ENCODE measurements at places on chromosomes 1 and 21.

- no peak for DNase-seq
Measured at GRCh38 chr1:117392771-117393170, 25.5 kb downstream of the MAN1A2 start.

GRCh38 chr1:183912265-183912886, 107.5 kb downstream of the RGL1 start:
- DNase-seq, result no peak

DNA sequence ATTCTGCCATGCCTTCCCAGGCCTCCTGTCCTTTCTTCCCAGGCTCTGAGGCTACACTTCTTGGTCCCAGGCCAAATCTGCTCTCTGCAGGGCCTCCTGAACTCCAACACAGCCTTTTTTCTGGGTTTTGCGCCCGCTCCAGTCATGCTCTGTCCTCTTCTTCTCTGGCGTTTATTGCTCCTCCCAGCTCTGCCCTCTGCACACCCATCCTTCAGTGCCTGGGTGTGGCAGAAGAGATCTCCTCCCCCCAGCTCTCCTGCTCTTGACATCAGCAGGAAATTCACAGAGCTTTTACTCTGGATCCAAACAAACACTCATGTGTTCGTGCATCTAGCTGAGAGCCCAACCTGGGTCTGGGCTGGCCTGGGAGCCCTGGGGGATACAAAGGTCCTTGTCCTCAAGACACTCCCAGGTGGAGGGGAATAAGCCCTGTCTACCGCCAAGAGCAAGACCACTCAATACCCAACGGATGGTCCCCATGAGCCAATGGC, 22.9 kb upstream of the EPS8L3 start:
- DNase-seq, result no peak

DNA sequence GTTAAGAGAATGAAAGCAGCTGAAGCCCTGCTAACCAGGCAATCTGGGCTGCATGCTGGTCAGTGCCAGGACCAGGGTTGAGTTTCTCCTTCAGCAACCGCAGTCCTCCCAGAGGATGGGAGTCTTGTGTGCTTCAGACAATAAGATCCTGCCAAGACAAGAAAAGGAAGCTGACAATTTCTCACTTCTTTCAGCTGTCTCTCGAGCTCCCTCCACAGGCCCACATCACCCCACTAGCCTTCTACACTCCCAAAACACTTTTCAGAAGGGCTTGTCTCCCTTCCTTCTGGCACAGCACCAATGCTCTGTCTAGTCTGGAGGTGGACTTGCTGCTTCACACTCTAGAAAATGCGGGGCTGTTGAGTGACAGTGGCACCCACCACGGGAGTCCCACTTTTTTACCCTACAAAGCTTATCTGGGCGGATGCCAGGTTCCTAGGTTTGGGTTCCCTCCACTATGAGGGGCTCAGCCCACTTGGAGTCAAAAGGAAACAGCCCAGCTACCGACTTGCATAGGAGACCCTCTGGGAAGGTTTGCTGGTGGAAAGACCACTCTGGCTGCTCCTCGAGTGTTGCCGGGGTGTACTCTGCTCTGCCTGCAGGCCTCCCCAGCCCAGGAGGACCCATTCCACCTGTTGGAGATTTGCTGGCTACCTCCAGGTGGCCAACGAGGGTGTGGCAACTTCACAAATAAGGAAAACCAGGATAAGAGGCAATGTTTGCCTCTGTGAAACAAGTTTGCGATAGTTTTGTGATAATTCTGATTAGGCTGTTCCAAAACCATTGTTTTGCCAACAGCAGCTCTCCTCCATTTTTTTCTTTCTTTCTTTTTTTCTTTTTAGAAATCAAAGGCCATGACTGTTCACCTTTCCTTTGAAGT, 68.9 kb downstream of the TENT5C start:
- peak; percentile 74 for DNase-seq

- DNase-seq, result peak; percentile 7
Measured at GRCh38 chr1:41240781-41241353, 1.2 kb downstream of the SCMH1 start.

GRCh38 chr1:19347533-19348172, 35.5 kb downstream of the SLC66A1 start:
- no peak for DNase-seq

DNA sequence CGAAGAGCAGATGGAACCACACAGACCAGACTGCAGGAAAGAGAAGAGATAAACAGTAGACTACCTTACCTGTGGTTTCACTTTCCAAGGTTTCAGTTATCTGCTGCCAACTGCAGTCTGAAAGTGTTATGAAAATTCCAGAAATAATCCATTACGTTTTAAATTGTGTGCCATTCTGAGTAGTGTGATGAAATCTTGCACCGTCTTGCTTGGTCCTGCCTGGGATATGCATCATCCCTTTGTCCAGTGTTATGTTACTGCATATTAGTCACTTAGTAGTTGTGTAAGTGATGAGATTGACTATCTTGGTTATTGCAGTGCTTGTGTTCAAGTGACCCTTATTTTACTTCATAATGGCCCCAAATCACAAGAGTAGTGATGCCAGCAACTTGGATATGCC, 33.9 kb downstream of the DNAJC6 start:
- DNase-seq, result no peak

- no peak for DNase-seq
Measured at GRCh38 chr21:42411891-42412635, 8.4 kb downstream of the UBASH3A start.

- no peak for DNase-seq
Measured at GRCh38 chr1:110170766-110171733, 20.8 kb downstream of the SLC6A17 start.

DNA sequence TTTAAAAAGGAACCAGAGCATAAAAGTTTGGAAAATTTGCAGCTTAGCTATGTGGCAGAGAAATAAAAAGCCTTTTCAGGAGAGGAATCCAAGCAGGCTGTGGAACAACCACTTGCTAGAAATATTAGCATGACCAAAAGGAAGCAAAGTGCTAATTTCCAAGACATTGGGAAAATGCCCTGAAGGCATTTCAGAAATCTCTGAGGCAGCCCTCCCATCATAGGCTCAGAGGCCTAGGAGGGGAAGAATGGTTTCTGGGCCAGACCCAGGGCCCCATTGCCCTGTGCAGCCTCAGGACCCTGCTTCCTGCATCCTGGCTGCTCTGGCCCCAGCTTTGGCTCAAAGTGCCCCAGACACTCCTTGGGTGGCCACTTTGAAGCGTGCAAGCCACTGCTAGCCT, 56.8 kb downstream of the TENT5C start:
- no peak for DNase-seq

GRCh38 chr1:8367571-8368194, 49.8 kb downstream of the SLC45A1 start:
- DNase-seq, result no peak

- DNase-seq, result no peak
Measured at GRCh38 chr1:192951691-192952460, 107.3 kb downstream of the UCHL5 start.

DNA sequence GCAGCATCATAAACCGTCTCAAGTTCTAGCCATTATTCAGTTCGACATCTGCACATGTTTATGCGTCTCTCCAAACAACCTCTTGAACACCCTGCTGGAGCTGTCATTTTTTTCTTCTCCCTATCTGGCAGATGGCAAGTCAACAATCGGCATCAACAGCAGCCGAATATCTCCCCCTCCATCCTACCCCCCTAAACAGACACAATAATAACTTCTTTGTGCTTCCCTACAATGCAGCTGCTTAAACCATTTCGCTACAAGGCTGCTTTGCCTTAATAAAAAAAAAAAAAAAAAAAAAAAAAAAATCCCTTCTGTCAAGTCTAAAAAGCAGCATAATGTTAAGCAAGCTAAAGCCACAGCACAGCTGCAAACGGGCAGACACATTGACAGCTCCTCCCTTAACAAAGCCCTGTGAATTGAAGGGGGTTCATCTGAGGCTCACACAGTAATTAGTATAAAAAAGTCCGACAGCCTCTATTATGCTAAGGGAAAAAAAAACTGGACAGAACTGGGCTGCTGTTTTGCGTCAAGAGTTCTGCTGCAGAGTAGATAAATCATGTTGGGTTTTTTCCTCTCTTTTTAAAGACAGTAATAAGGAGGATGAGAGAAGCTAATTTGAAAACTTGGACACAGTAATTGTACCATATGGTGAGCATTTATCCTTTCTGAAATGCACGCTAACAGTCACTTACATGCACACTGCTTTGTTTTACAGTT, 136.4 kb downstream of the AKT3 start:
- no peak for DNase-seq

DNA sequence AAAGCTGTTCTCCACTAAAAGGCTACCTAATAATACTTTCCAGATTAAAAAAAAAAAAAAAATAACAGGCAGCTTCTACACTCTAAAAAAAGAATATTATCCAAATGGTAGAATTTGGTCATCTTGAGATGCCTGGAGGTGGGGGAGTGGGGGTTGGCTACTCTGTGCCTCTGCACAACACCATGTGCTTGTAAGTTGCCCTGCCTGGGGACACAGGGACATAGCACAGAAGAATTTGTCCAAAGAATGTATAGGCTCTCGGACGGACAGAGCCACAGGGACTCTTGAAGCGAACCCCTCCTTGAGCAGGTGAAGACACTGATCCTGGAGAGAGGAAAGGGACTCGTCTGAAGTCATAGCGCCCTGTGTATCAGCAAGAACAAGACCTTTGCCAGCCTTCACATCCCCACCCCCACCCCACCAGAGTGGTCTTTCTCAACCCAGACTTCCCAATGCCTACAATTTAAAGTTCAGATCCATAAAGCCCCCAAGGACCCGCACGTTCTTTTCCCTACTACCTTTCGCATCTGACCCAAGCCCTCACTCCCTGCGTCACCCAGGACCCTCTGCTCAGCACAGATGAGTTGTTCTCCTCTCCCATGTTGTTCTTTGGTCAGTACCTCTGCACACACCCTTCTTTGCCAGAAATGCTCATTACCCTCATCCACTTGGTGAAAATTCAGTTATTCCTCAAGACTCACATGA, 72.6 kb downstream of the LGR6 start:
- DNase-seq, result no peak
